NCI-H2081 treated with DMSO at 0.1 percent for 48 hours (cell line): ENCODE measurements at places on chromosomes 1 and 21.

GRCh38 chr1:1960480-1961196 is 41.6 kb upstream of the TMEM52 start:
- no peak for DNase-seq

DNA sequence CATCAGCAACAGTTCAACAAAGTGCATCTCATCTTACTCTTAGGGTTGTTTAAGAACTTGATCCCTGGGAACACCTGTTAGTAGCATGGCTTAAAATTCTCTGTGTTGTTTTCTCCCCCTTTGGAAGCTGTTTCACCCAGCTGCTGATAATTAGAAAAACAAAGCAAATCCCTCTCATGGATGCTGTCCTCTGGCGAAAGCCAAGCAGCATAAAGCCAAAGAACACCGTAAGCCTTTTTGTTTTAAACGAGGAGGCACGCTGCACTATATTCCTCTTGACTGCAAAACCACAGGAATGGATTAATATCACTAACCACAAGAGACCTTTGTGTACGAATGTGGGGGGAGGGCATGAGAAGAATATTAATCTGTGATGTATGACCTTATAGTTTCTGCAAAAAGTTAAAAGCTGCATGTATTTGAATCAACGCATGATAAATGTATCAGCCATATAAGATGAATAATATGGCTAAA is 923.2 kb downstream of the LTN1 start:
- no peak for DNase-seq

- no peak for DNase-seq
These were observed 31.4 kb upstream of the DIRAS3 start for GRCh38 chr1:68081775-68082283.

GRCh38 chr1:64042331-64043100 is 160.9 kb upstream of the UBE2U start:
- DNase-seq, result no peak

- no peak for DNase-seq
These were observed 196.4 kb upstream of the GREM2 start for GRCh38 chr1:240808381-240808780.
